ENCODE measurements at places on chromosomes 11 and 22.

- DNase-seq = peak; percentile 86
These were observed 11.8 kb upstream of the MIEF1 start for GRCh38 chr22:39490135-39490798.

- DNase-seq = no peak
These were observed 40.5 kb downstream of the TPCN2 start for GRCh38 chr11:69089258-69089657.

GRCh38 chr22:48142388-48142787 is 1379.9 kb downstream of the TBC1D22A start:
- no peak for DNase-seq

DNA sequence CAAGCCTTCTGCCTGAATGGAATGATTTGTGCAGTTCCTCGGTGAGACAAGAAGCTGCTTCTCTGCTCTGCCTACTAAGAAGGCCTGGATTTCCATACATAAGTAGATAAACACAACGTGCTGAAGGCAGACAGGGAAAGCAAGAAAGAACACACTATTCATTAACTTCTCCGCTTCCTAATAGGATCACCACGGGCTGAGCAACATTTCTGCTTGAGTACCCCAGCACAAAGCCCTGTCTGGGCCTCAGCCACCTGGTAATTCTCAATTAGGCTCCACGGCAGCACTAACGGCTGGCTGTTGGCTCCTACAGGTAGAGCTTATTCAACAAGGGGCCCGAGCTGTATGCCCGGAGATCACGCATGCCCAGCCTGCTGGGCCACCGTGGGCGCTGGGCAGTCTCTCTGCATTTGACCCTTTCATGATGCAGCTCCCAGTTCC is 1156.6 kb downstream of the TBC1D22A start:
- DNase-seq = no peak

DNA sequence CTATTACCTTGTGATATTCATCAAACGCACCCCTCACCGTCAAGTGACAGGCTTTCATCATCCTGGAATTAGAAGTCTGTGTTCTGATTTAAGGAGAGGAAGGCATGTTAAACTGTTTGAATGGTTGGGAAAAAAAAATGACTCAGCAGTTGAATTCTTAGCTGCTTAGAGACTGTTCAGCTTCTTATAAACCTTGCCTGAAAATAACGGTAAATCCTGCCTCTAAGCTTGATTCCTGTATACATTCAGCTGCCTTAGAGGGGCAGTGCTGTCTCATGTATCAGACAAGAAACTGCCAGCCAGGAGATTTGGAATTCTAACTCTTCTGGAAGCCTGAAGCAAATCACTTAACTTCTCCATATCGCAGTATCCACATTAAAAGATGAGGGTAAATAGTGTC is 437.4 kb downstream of the JRKL start:
- DNase-seq = no peak

DNA sequence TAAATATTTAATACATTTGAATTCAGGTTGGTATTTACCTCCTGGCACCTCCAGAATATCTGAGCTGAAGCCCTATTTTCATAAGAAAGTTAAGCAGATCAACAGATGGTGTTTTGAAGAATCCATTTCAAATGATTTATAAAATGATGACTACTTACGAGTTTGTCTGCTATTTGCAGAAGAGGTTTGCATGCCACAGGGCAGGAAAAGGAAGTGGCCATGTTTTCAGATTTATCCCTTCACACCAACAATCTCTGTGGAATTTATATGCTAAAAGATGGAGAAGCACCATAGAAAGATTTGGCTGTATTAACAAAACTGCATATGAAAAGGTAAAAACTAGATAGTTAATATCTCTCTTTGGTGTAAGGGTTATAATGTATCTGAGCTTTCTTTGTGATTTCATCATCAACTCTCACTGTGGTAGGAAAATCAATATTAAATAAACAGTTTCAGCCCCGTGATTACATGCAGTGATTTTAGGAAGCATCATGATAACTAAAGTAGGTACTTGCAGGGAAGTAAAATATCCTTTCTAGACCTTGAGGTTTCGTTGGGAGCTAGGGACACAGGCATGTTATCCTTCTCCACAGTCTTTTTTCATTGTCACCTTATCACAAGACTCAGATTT is 2.6 kb downstream of the BMAL1 start:
- DNase-seq = no peak

GRCh38 chr11:96954587-96955242 is 564.9 kb downstream of the JRKL start:
- no peak for DNase-seq

- no peak for DNase-seq
These were observed 116.8 kb upstream of the NNMT start for GRCh38 chr11:114179234-114179941.

Data from Kasumi-1 (cell line).